A673 (cell line): ENCODE measurements at places on chromosomes 6 and 20.
A peak's percentile ranks its signal among the peaks of the same experiment; 100 is the strongest.

DNA sequence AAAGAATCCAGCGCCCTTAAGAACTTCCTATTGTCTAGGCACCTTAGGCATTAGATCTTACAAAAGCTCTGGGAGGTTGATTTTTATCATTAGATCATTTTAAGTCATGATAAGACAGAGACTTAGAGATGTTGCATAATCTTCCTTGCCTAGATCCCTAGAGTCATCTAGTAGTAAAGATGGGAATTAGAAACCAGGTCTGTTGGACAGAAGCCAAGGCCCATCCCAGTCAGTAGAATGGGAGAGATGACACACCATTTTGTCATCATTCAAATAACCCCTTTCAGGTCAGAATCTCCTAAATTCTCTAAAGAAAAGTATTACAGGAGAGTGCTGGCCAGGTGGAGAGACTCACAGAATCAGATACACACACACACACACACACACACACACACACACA, 579.1 kb downstream of the BMP2 start:
- H3K4me1 ChIP-seq = no peaks in the 10 kb centered on the region
- DNase-seq = no peak
- H3K36me3 ChIP-seq = no peaks in the 10 kb centered on the region
- no peak overlapping the region for H3K4me3 ChIP-seq

- H3K27ac ChIP-seq = no peak overlapping the region
- H3K27me3 ChIP-seq = no peaks in the 10 kb centered on the region
- no peak for DNase-seq
These were observed 220.3 kb upstream of the SNX9 start for GRCh38 chr6:157602521-157603295.

DNA sequence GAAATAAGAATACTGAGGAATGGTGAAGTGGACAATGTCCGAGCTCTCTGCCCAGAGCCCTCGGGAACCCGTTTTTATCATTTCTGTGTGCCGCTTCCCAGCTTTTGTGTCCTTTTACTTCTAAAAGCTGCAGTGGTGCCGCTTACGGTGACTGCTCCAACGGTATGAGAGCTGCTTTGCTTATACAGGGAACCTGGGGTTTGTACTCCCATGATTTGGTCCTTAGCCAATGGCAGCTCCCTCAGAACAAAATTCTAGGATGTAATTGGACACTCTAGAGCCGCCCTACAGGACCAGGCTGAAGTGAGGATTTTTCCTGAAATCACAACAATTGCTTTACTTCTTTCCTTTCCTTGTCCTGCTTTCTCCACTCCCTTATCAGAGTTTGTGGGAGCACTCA, 24.2 kb upstream of the PCSK2 start:
- peaks cover 6% of the 10 kb centered on the region for H3K4me1 ChIP-seq
- DNase-seq = peak; percentile 17
- no peak overlapping the region for H3K27ac ChIP-seq

- no peak overlapping the region for H3K4me3 ChIP-seq
- no peaks in the 10 kb centered on the region for H3K4me1 ChIP-seq
- H3K36me3 ChIP-seq = no peaks in the 10 kb centered on the region
- peaks cover 16% of the 10 kb centered on the region for H3K27me3 ChIP-seq
- DNase-seq = peak; percentile 46
- H3K27ac ChIP-seq = no peak overlapping the region
These were observed 94.1 kb downstream of the CDH22 start for GRCh38 chr20:46213946-46214823.
